ENCODE measurements at places on chromosomes 2 and 18. TPM values are rescaled to one million over a fixed set of nuclear protein-coding genes. Genes with fewer than 3 reads are reported as not detected.

The PDCL3 gene
- 29.6 TPM for total RNA-seq

DNA sequence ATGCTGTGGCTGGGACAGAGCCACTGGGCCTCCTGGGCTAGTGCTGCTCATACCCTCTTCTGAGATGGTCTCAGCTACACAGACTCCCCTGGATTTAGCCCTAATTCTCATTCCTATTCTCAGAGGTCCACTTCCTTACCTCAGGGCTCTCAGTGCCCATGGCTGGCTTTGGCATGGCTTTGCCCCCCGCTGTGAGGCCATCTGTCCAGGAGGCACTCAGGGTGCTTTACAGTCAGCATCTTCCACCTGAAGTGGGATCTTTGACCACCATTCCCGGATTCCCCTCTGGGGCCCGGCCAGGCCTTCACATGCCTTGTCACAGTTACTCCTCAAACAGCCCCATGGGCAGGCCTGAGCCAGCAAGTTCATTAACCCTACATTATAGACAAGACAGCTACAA is 161.8 kb downstream of the CELF4 start:
- H3K27me3 ChIP-seq: no peaks in the 10 kb centered on the region
- no peak overlapping the region for H3K27ac ChIP-seq
- no peaks in the 10 kb centered on the region for H3K36me3 ChIP-seq
- H3K4me1 ChIP-seq: peaks cover 10% of the 10 kb centered on the region

The TMEM198 gene
- 1.7 TPM for total RNA-seq

DNA sequence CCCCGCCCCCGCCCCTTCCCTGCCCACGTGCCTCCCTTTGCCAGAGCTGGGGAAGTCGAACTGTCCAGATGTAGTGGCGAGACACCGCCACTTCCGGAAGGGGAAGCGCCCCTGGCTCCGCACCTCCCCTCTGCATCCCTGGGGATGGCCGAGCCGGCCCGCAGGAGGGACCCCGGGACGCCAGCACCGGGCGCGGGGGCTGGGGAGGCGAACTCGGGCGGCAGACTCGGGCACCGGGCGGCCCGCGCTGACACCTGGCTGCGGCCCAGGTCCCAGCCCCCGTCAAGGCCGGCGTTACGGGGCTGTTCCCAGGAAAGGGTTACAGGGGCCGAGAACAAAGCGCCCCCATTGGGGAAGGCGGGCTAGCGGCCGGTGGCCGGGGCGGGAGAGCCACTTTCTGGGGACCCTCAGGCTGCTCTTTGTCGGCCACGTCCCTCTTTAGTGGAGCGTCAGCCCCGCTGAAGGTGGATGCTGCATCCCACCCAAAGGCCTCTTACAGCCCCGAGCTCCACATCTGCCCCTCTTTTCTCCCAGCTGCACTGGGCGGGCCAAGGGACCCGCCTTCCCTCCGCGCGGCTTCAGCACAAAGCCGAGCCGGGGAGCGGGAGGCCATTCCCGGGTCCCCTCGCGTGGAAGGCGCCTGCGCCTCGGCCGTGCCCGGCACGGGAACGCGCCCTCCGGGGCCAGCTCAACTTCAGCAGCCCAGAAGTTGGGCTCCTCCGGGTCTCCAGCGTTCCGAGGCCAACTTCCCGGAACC is 1.3 kb downstream of the SDC1 start:
- no peaks in the 10 kb centered on the region for H3K27me3 ChIP-seq
- H3K4me1 ChIP-seq: peaks cover 24% of the 10 kb centered on the region
- H3K36me3 ChIP-seq: no peaks in the 10 kb centered on the region
- DNase-seq: no peak
- H3K27ac ChIP-seq: peak overlapping the region; percentile 49
- peak overlapping the region; percentile 65 for H3K4me3 ChIP-seq

DNA sequence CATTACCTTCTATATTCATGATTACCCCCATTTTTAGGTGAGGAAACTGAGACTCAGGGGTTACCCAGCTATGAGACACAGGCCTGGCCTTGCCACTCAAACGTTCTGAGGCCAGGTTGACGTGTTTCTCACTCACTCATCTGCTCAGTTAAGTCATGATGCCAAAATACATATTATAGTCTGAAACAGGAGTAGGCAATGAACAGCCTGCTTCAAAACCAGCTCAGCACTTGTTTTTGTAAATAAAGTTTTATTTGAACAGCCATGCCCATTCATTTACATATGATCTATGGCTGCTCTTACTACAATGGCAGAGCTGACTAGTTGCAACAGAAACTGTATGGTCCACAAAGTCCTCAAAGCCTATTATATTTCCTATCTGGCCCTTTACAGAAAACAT is 74.1 kb upstream of the SMAD2 start:
- no peaks in the 10 kb centered on the region for H3K27me3 ChIP-seq
- no peak overlapping the region for H3K4me3 ChIP-seq
- H3K4me1 ChIP-seq: no peaks in the 10 kb centered on the region
- no peak for DNase-seq

DNA sequence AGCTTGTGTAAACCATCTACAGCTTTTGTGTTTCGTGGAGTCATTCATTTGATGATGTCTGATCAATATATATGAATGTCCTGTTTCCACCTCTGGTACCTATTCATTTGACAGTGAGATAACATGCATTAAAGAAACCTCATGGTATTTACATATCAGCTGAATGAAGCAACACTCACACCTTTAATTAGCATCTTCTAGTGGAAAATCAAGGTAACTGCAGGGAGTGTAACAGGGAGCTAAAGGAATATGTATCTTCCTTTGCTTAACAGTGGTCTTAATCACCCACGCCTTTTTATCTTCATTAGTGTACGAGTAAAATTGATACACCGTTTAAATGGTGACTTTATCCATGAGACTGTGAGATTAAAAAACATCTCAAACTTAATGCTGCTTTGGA is 15.6 kb downstream of the SLC39A10 start:
- no peak overlapping the region for H3K27ac ChIP-seq
- H3K27me3 ChIP-seq: no peaks in the 10 kb centered on the region
- no peak overlapping the region for H3K4me3 ChIP-seq
- H3K4me1 ChIP-seq: no peaks in the 10 kb centered on the region
- no peaks in the 10 kb centered on the region for H3K36me3 ChIP-seq
- DNase-seq: no peak

DNA sequence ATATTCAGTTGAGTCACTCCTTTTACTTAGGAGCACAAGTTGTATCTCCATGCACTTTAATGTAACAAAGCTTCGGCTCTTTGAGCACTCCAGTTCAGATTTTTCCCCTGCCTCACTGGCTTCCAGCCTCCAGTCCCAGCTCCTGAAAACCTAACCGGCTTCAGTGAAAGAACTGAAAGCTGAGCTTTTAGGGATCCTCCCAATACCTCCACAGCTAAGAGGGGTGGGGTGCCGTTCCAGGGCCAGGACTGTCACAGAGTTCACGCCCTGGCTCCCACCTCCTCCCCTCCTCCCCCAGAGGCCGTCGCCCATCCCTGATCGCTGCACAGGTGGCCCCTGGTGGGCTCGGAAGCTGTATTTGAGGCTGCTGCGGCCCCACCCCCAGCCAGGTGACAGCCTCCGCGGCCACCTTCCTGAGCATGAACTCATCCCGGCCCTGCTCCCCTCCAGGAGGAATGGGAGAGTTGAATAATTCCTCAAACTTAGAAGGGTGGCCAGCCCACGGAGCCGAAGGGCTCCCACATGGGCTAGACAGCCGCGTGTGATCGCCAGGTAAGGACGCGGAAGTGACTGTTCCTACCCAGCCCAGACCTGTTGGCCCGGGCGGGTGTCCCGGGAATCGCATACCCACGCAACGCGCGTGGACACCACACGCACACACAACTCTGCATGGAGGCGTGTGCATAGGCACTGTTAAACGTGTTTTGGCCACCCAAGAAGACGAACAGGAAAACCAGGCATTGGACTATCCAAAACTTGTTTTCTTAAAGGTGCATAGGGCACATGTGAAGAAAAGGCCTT is 1.8 kb downstream of the MYO5B start:
- H3K27ac ChIP-seq: no peak overlapping the region
- H3K4me1 ChIP-seq: peaks cover 19% of the 10 kb centered on the region
- H3K36me3 ChIP-seq: no peaks in the 10 kb centered on the region
- peak overlapping the region; percentile 49 for H3K4me3 ChIP-seq

DNA sequence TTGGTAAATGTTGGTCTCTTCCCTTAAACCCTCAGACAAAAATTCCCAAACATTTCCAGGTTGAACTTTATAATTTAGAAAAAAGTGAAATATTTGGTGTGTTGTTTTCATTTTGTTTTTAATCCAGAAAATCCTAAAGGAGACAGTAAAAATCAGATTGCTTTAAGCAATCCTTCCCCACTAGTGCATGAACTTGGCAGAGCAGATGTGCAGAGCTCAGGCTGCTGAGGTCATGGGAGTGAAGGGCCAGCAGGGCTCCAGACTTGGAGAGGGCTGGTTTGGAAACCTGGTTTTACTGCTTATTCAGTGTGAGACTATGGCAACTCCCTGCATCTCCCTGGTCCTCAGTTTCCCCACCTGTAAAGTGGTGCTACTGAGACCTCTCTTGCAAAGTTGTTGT is 66.7 kb upstream of the TEX51 start:
- H3K27me3 ChIP-seq: no peaks in the 10 kb centered on the region
- H3K27ac ChIP-seq: no peak overlapping the region
- DNase-seq: peak; percentile 22

- H3K36me3 ChIP-seq: no peaks in the 10 kb centered on the region
- H3K27me3 ChIP-seq: no peaks in the 10 kb centered on the region
- no peaks in the 10 kb centered on the region for H3K4me1 ChIP-seq
- no peak overlapping the region for H3K27ac ChIP-seq
- no peak overlapping the region for H3K4me3 ChIP-seq
- no peak for DNase-seq
These were observed 66.2 kb downstream of the BMP10 start for GRCh38 chr2:68805025-68805424.

The KCNS3 gene
- 96.3 TPM for total RNA-seq

GRCh38 chr18:40019797-40020392 is 1935.1 kb upstream of the PIK3C3 start:
- H3K36me3 ChIP-seq: no peaks in the 10 kb centered on the region
- no peaks in the 10 kb centered on the region for H3K27me3 ChIP-seq
- H3K4me1 ChIP-seq: no peaks in the 10 kb centered on the region

- DNase-seq: no peak
- H3K4me1 ChIP-seq: no peaks in the 10 kb centered on the region
- no peaks in the 10 kb centered on the region for H3K27me3 ChIP-seq
- H3K4me3 ChIP-seq: no peak overlapping the region
- no peaks in the 10 kb centered on the region for H3K36me3 ChIP-seq
- H3K27ac ChIP-seq: no peak overlapping the region
These were observed 190.6 kb downstream of the MYCN start for GRCh38 chr2:16130906-16131400.

The POTEI gene
- not detected for total RNA-seq

All from sigmoid colon (tissue), 7 donors.